NCI-H1436 treated with DMSO at 0.1 percent for 48 hours (cell line): ENCODE measurements at places on chromosomes 6 and 20.

- DNase-seq = peak; percentile 85
Measured at GRCh38 chr6:111715321-111715720, 109.6 kb upstream of the TRAF3IP2 start.

DNA sequence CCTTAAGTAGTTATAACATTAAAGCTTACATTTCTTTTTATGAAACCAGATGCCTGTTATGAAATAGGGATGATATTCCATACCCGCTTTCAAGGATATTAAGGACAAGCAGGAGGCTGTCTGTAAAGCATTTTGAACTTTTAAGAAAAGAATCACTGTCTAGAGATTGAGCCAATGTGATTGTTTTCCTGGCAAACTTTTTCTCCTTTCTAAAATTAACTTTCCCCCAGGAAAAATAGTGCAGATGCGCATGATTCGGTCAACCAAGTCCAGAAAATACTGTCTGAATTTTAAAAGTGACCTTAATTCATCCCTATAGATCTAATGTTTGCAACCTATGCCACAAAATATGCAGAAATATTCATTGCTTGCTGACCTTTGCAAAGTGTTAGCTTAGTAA lies 15.1 kb upstream of the DEK start:
- no peak for DNase-seq

- no peak for DNase-seq
Measured at GRCh38 chr6:159201336-159201735, 32.1 kb downstream of the FNDC1 start.

- no peak for DNase-seq
Measured at GRCh38 chr20:31638317-31638716, 605 bp downstream of the COX4I2 start.

GRCh38 chr20:1204113-1204512 lies 859 bp downstream of the C20orf202 start:
- no peak for DNase-seq

DNA sequence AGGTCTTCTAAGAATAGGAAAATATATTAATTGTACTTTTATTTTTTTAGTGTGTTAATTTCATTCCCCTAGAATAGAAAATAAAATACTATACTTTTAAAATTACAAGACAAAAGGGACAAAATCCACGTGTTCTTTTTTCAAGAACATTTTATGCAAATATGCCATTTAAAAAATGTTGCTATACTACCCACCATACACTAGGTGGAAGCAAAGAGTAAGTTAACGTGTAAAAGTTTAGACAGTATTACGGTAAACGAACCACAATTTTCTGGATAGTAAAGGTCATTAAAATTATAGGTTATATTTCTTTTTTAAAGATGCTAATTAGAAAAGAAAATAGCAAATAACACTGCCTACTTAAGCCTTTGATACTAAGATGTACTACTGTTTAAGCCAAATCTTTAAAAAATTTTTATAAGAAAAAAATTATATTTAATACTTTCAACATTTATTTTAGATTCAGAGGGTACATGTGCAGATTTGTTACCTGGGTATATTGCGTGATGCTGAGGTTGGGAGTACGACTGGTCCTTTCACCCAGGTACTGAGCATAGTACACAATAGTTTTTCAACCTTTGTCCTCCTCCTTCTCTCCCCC lies 287.6 kb downstream of the PHF3 start:
- no peak for DNase-seq

DNA sequence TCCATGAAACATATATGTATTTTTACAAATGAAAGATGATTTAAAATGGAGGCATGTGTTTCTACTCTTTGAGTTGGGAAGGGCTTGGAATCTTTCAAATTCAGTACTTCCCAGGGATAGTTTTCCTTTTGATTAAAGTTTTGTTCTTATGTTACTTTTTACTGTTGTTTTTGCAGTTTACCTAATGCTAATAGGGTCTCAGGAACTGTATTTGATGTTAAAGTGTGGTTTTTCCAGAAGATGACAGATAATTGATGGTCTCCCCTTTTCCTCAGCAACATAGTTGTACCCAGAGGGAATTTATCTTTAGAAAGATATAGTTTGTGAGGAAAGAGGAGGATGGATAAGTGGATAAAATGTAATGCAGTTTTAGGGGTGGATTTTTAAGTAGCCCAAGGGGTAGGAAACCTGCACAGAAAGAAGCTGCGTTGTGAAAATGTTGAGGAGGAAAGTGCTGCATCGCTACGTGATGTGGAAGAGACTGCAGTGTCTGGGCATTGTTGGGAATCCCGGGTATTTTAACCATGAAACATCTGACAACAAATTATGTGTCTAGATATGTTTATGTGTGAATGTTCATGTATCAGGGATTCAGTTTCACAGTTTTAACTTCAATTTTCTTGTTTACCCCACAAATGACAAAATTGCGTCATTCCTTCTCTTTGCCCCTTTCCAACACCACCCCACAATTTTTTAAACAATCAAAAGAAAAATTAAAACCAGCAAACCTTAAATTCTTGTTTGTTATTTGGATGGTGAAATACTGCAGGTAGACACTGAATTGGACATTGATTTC lies 42.3 kb downstream of the GNAS start:
- DNase-seq = no peak

GRCh38 chr6:21022343-21023107 lies 488.3 kb downstream of the CDKAL1 start:
- peak; percentile 88 for DNase-seq

DNA sequence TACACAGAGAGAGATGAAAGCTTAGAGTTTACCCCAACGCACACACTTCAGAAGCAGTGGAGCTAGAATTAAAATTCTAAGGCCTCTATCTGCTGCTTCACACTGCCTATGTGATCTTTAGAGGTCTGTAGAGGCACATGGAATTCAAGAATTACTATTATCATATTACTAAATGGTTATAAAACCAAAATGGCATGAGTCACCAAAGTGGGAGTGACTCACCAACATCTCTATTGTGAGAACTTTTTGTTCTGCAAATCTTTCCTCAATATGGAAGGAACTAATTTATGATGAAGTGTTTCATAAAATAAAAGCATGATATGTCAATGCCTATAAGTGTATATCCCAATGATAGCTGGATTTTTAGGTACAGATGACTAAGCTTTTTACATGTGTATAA lies 28.5 kb upstream of the TMEM244 start:
- DNase-seq = no peak

- no peak for DNase-seq
Measured at GRCh38 chr6:74611220-74611619, 594.6 kb downstream of the COL12A1 start.

DNA sequence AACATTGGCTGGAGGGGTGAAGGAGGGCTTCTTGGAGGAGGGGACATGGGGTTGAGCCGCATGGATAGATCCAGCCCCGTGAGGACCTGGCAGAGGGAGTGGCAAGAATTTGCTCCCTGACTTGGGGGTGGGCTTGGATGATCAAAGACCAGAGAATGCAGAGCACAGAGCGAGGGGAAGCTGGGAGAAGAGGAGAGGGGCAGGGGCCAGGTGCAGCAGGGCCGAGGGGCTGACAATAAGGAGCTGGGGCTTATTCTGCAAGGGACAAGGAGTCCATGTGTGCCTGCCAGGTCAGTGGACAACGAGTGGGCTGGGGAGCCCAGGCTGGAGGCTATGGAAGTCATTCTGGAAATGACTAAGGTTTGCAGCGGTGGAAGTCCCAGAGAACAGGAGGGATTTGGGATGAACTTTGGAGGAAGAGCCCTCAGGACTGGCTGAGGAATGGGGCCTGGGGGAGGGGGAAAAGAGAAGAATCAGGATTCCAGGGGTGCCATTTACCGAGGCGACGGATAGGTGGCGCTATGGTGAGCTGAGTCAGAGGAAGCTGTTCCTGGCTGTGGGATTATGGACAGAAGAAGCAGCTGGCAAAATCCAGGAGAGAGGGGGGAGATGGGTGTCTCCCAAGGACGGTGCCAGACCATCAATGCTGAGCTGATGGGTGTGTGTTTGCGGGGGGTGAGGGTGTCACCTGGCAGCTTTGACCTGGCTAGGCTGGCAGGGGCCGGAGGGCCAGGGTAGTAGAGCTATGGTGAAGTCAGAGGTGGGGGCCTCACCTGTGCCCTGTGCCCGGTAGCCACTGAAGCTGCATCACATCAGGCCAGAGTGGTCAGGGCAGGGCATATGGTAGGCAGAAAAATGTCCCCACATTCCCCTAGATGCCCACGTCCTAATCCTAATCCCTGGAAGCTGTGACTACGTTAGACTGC lies 7.8 kb downstream of the KCNG1 start:
- DNase-seq = no peak

GRCh38 chr20:9375221-9375681 lies 139.1 kb upstream of the LAMP5 start:
- DNase-seq = no peak
